ENCODE measurements at places on chromosomes 5 and 9.

GRCh38 chr9:70020217-70020616 is 23.4 kb upstream of the MAMDC2 start:
- DNase-seq = no peak

- no peak for DNase-seq
Observed at GRCh38 chr5:31121224-31121623, 72.3 kb upstream of the CDH6 start.

GRCh38 chr9:121472446-121472845 is 27.2 kb downstream of the GGTA1 start:
- no peak for DNase-seq

GRCh38 chr9:127714951-127715469 is 453 bp downstream of the PTRH1 start:
- no peak for DNase-seq

- no peak for DNase-seq
Observed at GRCh38 chr9:17349831-17350230, 215.0 kb downstream of the CNTLN start.

DNA sequence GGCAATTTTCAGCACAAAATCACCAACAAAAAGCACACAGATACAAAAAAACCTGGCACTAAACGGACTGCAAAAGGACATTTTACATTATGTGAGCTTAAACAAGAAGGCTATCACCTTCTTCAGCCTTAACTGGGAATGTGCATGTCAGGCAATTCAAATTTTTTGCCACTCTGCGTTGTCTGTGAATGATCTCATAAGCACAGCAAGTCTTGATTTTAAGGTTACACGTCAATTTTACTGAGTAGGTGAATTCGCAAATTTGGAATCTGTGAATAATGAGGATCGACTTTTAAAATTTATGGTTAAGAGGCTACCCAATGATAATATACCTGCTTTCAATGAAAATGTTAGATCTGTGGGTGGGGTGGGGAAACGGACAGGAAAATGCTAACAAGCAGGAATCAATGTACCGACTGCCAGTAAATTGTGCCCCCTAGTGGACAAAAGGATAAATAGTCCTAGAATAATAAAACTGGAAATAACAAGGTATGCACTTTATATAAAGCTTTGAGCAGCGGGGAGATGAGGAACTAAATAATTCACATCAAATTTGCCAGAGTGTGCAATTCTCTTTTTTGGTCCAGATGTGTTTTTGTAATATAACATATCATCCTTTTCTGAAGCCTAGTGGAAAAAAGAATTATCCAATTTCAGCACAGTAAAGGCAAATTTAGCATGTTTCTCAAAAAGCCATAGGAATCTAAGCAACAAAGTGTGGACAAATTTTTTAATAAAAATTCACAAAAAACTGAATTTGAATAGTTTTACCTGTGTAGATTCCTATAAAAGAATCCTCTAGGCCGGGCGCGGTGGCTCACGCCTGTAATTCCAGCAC is 20.5 kb downstream of the EQTN start:
- no peak for DNase-seq

DNA sequence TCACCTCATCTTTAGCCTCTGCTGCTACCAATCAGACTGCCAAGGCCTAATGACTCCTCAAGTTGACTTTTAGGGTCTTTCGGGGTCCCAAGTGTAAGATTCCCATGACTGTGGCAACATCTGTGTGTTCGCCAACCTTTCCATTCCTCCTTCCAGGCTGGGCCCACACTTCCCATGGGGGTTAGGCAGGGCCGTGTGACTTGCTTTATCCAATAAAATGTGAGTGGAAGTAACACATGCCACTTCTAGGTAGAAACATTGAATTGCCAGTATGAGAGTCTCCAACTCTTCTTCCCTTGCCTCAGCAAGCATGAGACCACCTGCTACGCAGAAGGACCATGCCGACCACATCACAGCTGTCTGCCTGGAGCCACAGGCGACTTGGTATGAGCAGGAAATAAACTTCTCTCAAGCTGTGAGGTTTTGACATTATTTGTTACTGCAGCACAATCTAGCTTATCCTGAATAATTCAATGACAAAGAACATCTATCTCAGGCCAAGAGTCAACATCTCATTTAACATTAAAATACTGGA is 190.4 kb upstream of the IER5L start:
- no peak for DNase-seq

DNA sequence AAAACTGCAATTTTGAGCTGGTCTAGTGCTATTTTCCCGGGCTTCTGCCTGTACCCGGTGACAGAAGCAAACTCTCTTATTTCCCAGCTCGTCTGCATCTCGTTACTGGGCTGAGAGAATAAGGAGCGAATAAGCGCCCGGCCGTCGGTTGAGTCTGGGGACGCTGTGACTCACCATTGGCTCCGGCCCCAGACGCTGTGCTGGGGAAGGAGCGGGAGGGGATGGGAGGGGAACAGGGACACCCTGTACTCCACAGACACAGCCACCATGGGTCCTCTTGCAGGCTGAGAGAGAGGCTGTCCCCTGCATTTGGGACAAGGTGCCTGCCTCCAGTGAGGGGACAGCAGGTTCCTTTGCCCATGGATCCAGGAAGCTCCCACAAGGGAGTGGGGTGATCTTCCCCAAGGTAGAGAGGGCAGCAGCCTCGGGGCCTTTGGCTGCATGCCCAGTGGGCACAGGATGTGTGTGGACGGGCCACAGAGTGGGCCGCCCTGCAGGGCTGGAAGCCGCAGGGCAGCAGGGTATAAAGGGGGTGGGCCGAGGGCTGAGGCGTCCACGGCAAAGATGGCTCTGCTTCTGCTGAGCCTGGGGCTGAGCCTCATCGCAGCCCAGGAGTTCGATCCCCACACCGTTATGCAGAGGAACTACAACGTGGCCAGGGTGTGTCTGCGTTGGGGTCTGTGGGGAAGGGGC is at the start of gene LCN9:
LCN9 (plus strand) TSS at position 552 of the 693 bp plus-strand sequence; CDS start at position 565, 13 bp downstream.
- no peak for DNase-seq

DNA sequence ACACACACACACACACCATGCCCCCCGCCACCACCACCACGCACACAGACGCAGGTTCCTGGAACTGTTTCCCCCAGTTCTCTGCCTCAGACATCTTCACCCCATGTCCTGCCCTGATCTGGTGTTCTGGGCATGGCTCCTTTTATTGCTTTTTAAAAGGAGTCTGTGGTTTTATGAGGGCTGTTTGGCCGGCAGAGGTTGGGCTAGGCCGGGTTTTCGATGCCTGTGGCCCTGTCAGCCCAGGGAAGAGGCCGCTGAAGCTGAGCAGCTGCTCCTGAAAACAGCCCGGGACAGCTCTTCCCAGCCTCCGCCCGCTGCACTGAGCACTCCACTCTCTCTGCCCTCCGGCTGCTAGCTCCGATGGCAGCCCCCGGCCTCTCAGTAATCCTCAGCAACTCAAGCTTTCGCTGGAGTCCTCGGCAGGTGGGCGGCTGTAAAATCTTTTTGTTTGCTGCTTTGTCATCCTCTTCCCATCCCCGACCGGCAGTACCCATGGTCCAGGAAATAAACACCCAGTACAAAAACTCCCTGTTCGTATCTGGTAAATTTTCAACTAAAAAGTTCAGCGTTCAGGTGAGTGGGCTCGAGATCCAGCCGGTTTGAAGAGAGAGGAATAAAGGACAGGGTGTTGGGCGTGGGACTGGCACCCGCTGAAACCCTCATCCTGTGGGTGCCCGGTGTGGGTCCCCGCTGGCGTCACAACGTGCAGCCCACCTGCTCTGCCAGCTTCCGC is 103.0 kb upstream of the ERCC6L2 start:
- DNase-seq = no peak

DNA sequence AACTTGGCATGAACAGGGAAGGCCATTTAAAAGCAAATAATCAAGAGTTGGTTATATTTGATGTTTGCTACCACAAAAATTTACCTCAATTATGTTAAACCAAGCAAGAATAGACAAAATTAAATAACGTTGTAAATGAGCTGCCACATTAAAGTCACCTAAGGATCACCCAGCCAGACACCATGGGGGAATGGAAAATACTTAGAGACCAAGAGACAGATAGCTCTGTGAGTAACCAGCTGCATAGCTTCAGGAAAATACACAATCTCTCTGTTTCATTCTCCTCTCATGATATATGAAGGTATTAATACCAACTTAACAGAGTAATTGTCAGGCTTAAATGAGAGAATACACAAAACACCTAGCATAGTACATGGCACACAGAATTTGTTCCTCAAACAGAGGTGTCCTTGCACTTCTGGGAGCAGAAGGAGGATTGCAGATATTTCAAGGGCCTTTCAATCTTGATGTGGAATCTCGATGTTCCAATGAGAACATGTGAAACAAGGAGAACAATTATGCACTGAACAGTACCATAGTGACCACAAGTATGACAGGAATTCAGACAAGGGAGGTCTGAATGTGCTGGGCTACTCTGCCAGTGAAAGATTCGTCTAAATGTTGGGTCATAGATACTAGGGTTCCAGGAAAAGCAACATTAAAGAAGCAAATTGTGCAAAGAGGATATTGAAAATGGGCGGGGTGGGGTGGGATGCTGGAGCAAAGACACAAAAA is 18.6 kb downstream of the JAKMIP2 start:
- no peak for DNase-seq

DNA sequence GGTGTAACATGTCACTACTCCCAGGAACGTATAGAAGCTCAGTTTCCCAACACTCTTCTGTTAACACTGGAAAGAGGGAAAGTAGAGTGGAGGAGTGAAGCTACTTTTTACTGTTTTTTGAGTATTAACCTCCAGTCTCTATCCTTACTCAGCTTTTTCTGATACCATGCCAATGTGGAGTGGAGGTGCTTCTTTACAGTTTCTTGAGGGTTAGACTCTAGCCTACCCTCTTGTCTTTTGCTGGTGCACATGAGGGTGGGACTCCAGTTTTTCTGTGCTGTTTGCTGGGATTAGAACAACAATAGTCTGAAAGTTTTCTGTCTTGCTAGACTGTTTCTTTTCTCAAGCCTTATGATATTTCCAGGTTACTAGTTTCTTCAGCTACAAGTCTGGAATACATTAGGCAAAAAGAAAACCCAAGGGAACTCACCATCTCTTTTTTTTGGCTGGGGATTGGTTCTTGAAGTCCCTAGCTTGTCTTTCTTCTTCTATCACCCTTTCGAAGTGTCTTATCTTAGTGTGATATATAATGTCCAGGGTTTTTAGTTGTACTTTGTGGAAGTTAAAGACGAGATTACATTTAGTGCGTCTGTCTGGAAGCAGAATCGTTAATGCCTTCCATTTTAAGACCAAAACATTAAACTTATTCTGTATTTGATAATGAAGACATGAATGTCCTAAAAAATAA is 35.9 kb downstream of the PRR16 start:
- no peak for DNase-seq

DNA sequence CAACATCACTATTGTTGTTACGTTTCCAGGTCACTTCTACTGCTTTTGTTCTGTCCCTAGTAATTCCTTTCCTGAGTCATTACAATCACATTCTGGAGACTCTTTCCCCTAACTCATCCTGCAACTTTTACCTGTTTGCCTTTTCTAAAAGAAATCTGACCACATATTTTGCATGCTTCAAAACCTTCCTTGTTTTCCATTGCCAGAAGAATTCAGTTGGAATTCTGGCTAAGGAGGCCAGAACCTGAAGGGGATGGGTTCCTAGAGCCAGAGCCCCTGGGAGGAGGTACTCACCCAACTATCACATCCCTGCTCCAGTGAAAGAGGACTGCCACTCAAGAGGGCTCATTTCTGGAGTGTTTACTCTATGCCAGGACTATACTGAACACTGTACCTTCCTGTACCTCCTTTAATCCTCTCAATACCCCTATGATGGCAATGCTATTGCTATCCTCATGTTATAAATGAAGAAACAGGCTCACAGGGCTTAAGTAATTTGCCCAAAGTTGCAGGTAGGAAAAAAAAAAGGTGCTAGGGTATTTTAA is 42.8 kb upstream of the MAST4 start:
- DNase-seq = no peak

DNA sequence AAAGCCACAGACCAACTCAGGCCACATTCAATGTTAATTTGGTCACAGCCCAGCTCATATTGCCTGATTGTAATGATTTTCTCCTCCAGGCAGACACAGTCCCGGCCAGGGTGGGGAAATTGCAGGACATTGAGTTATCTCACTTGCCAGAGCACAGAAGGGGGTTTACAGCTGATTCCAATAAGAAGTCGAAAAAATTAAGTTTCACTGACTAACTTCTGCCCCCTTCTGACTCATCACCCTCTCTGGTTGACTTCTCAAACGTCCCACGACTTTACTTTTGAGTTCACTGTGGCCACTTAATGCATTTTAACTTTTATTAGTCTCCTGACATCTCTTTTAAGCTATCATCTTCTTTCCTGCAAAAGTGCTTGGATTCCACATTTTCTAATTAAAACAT is 321.4 kb upstream of the WWC1 start:
- DNase-seq = no peak
